RWPE2 (cell line): ENCODE measurements at places on chromosomes 6 and 20.

DNA sequence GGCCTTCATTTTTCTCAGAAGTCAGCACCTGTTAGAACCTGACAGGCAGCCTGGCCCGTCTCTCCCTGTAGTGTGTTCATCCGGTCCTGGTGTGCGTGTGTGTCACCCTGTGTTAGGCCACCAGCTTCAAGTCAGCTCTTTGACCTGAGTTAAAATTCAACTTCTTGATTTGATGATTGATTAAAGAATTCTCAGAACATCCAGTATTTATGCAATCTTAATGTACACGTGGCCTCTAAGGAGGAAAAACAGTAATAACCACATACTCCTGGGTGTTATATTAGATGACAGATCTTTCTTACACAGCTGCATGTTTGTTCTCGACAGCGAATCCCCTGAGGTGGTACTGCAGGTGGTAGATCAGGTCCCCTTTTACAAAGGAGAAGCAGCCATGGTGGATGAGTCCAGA is 19.1 kb upstream of the TMEM217 start:
- DNase-seq, result no peak
- no peaks in the 10 kb centered on the region for H3K4me1 ChIP-seq
- no peak overlapping the region for H3K27ac ChIP-seq
- no peak overlapping the region for H3K4me3 ChIP-seq

DNA sequence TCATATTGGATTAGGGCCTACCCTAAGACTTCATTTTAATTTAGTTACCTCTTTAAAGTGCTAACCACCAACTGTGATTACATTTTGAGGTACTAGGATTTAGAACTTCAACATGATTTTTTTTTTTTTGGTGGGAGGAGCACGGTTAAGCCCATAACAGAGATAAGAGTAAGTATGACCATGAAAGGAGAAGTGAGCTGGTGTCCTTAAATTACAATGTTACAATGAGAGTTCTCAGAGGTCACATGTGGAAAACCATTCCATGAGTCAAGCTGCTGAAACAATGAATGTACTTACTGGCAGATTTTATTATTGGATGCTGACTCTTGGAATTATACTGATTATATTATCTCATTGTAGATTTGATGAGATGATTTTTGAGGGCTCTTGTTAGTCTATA is 779.3 kb upstream of the CITED2 start:
- H3K27ac ChIP-seq, result no peak overlapping the region
- H3K4me3 ChIP-seq, result no peak overlapping the region
- no peaks in the 10 kb centered on the region for H3K4me1 ChIP-seq
- no peak for DNase-seq
- H3K27me3 ChIP-seq, result no peaks in the 10 kb centered on the region

GRCh38 chr6:30725713-30726505 is 5.8 kb downstream of the TUBB start:
- H3K27me3 ChIP-seq, result no peaks in the 10 kb centered on the region
- peaks cover 5% of the 10 kb centered on the region for H3K4me1 ChIP-seq
- H3K27ac ChIP-seq, result peak overlapping the region; percentile 96
- no peak for DNase-seq

GRCh38 chr20:50415516-50416268 is 94.5 kb upstream of the PTPN1 start:
- H3K4me1 ChIP-seq, result peaks cover 21% of the 10 kb centered on the region
- H3K4me3 ChIP-seq, result no peak overlapping the region
- no peaks in the 10 kb centered on the region for H3K36me3 ChIP-seq
- H3K27me3 ChIP-seq, result no peaks in the 10 kb centered on the region
- H3K27ac ChIP-seq, result peak overlapping the region; percentile 83
- peak; percentile 93 for DNase-seq

DNA sequence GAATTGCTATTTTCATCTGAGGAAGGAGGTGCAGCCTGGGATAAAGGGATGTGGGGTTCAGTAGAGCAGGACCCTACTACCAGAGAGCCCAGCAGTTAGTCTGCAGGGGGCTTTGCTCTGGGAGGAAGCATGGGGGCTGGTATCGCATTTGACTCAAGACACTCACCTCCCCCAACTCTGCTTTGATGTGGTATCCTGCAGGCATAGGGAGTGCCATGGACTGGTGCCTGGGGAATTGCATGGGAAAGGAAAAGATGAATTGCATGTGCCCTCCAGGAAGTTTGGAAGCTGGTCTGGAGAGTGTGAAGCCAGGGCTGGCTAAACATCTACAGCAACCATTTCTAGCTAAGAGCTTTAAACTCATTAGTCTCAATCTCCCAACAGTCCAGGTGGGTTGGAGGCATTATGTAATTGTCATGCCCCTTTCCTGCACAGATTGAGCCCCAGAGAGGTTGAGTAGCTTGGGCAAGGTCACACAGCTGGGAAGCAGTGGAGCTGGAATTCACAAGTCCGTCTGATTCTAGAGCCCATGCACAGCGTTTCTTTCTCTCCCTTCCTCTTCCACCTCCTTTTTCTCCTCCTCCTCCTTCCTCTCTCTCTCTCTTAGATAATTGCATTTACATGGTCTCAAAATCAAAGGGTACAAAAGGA is 26.2 kb upstream of the PNPLA1 start:
- H3K27me3 ChIP-seq, result no peaks in the 10 kb centered on the region
- DNase-seq, result no peak
- H3K4me3 ChIP-seq, result no peak overlapping the region
- no peak overlapping the region for H3K27ac ChIP-seq
- no peaks in the 10 kb centered on the region for H3K36me3 ChIP-seq
- peaks cover 9% of the 10 kb centered on the region for H3K4me1 ChIP-seq

- H3K4me3 ChIP-seq, result no peak overlapping the region
- DNase-seq, result no peak
- no peaks in the 10 kb centered on the region for H3K36me3 ChIP-seq
- no peaks in the 10 kb centered on the region for H3K27me3 ChIP-seq
These were observed 11.7 kb downstream of the UST start for GRCh38 chr6:148758492-148758891.

DNA sequence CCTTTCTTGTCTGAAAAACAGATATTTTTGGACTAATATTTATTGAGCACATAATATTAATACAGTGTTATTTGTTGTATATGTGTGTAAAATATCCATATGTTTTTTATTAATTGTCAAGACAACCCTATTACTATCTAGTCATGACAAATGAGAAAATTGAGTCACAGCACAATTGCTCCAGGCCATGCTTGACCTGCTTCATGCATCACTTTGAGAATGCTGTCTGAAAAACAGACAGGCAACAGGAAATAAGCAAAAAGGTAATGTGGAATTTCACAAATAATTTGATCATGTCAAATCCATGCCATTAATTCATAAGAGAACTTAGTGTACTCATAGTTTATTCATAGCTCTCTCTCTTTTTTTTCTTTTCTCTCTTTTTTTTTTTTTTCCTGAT is 246.5 kb downstream of the RIMS1 start:
- no peak overlapping the region for H3K4me3 ChIP-seq
- H3K36me3 ChIP-seq, result no peaks in the 10 kb centered on the region
- H3K27me3 ChIP-seq, result peaks cover 5% of the 10 kb centered on the region

GRCh38 chr6:157227202-157228166 is 95.8 kb downstream of the TMEM242 start:
- no peaks in the 10 kb centered on the region for H3K27me3 ChIP-seq
- no peak for DNase-seq
- no peaks in the 10 kb centered on the region for H3K36me3 ChIP-seq
- no peak overlapping the region for H3K4me3 ChIP-seq
- H3K4me1 ChIP-seq, result no peaks in the 10 kb centered on the region
- H3K27ac ChIP-seq, result no peak overlapping the region

- H3K4me3 ChIP-seq, result no peak overlapping the region
- H3K27ac ChIP-seq, result peak overlapping the region; percentile 6
- H3K27me3 ChIP-seq, result no peaks in the 10 kb centered on the region
- H3K36me3 ChIP-seq, result no peaks in the 10 kb centered on the region
- H3K4me1 ChIP-seq, result peaks cover 17% of the 10 kb centered on the region
- DNase-seq, result no peak
These were observed 55.8 kb upstream of the MTRF1L start for GRCh38 chr6:153058291-153058690.

- H3K36me3 ChIP-seq, result no peaks in the 10 kb centered on the region
- H3K27me3 ChIP-seq, result no peaks in the 10 kb centered on the region
- H3K27ac ChIP-seq, result no peak overlapping the region
- DNase-seq, result no peak
- no peak overlapping the region for H3K4me3 ChIP-seq
These were observed 27.2 kb downstream of the CRISP1 start for GRCh38 chr6:49839162-49839561.

GRCh38 chr6:34236131-34236442 is 586 bp upstream of the HMGA1 start:
- H3K27ac ChIP-seq, result peak overlapping the region; percentile 95
- no peaks in the 10 kb centered on the region for H3K27me3 ChIP-seq
- peaks cover 27% of the 10 kb centered on the region for H3K4me1 ChIP-seq
- H3K36me3 ChIP-seq, result peaks cover 25% of the 10 kb centered on the region

DNA sequence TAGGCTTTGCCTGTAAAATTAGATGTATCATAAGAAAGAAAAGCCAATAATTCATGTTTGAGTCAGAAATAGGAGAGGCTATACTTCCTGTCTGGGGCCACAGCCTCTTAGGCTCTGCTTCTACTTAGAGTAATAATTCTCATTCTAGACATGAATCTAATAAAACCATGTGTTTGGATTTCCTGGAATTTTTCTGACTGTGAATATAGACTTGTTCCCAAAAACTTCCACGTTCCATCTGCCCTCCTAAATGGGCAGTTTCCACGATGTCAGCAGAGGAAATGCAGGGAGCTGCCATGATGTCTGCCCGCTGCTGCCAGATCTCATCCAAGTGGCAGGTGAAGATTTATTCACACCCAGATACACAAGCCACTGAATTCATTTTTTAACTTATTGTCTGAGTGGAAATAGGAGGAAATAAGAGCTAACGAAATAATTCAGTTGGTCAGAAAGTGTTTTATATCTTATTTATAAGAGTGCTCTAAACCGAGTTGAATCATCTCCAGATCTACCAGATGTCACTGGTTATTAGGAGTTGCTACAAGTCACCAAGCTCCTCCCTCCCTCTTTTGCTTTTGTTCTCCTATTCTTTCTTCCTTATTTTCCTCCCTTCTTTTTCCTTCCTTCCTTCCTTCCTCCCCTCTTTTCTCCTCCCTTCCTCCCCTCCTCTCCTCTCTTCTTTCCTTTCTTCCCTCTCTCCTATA is 69.3 kb downstream of the ALDH8A1 start:
- H3K27ac ChIP-seq, result peak overlapping the region; percentile 18
- no peaks in the 10 kb centered on the region for H3K27me3 ChIP-seq
- no peaks in the 10 kb centered on the region for H3K4me1 ChIP-seq
- no peak for DNase-seq

DNA sequence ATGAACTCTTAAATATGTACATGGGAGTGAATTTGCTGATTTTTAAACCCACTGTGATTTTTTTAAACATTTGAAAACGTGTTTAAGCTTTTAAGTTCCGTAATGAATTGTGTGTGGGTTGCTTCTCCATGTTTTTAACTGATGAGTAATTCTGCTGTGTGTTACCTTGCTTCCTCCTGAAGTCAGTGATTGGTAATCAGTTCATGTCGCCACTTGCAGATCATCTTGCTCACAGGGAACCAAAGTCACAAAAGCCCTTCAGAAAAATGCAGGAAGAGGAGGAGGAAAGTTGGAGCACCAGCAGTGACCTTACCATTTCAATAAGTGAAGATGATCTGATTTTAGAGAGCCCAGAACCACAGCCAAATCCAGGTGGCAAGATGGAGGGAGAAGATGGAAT is 36.7 kb downstream of the KIZ start:
- peak overlapping the region; percentile 53 for H3K27ac ChIP-seq
- H3K4me3 ChIP-seq, result no peak overlapping the region
- 0 out of 2 replicates have a peak, but pooled peaks cover 3% of the 10 kb centered on the region for H3K36me3 ChIP-seq
- peaks cover 11% of the 10 kb centered on the region for H3K4me1 ChIP-seq

DNA sequence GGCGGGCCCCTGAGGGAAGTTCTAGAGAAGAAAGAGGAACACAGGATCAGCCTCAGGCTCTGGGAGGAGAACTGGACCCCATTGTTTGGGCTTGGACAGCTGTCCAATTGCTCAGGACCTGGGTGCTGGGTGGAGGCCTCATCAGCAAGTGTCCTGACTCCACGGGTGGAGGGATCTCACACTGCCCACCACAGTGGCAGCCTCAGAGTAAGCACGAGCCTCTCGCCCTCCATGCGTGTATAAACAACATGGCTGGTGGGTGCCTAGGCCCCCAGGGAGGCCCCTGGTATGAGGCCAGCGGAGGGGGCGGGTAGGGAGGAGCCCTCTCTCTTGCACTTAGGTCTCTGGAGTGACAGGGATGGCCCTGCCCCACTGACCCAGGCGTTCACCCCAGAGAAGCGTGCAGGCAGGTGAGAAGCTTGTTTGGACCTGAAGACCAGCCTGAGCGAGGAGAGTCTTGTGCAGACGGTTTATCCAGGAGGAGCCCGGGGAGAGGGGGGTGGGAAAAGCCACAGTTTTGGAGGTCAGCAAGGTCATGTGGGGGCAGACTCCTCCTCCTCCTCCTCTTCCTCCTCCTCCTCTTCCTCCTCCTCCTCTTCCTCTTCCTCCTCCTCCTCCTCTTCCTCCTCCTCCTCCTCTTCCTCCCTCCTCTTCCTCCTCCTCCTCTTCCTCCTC is 41.9 kb upstream of the BHLHE23 start:
- H3K36me3 ChIP-seq, result no peaks in the 10 kb centered on the region
- DNase-seq, result peak; percentile 80
- no peak overlapping the region for H3K4me3 ChIP-seq
- no peaks in the 10 kb centered on the region for H3K4me1 ChIP-seq

- no peak overlapping the region for H3K4me3 ChIP-seq
- H3K27ac ChIP-seq, result peak overlapping the region; percentile 26
- DNase-seq, result no peak
- H3K4me1 ChIP-seq, result peaks cover 10% of the 10 kb centered on the region
These were observed 202.1 kb downstream of the ARHGAP18 start for GRCh38 chr6:129507846-129508245.

DNA sequence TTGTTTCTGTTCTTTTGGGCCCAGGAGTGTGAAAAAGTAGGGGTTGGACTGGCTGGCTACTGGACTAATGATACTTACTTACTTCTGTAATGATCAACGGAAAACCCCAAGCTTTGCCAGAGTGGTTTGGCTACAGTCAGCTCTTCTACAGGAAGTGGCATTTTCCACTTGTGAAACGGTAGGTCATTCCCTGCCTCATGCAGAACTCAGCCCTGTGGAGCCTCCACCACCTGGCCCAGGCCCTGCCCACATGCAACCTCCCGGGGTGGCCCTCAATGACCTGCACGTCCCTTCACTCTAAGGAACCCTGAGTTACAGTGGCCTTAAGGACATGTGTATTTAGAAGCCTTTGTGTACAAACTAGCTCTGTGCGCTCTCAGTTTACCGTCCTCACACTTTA is 140.4 kb downstream of the DTNBP1 start:
- no peak overlapping the region for H3K4me3 ChIP-seq
- H3K4me1 ChIP-seq, result no peaks in the 10 kb centered on the region
- H3K27me3 ChIP-seq, result no peaks in the 10 kb centered on the region
- no peak for DNase-seq
- H3K36me3 ChIP-seq, result peaks cover 15% of the 10 kb centered on the region

DNA sequence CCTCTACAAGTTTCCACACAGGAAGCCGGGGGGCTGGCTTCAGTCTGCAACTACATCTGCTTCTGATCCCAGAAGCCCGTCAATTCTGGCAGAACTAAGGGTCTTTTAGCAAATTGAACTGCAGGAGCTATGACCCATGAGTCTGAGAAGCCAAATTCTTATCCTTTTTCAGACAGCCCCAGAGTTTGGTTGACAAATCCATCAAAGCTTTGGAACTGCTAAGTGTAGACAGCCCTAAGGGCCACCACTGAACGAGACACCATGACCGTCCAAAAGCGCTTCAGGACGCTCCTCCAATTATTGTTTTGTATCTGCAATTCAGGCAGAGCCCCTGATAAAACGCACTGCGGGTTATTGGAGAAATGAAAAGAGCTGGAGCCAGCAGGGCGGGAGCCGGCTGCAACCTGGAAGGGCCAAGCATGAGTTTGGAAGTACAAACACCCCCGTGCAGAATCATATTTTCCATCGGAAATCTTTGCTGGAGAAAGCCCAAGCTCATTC is 67.1 kb downstream of the GNAS-AS1 start:
- DNase-seq, result no peak
- no peaks in the 10 kb centered on the region for H3K4me1 ChIP-seq
- H3K27ac ChIP-seq, result no peak overlapping the region
- no peak overlapping the region for H3K4me3 ChIP-seq
